CD4-positive, alpha-beta T cell treated with Interleukin-2 at 100 ng/mL for 4 hours (primary cell): ENCODE measurements at places on chromosomes 2 and 18.

- DNase-seq = no peak
These were observed 647.9 kb downstream of the PLCL1 start for GRCh38 chr2:198452327-198452726.

DNA sequence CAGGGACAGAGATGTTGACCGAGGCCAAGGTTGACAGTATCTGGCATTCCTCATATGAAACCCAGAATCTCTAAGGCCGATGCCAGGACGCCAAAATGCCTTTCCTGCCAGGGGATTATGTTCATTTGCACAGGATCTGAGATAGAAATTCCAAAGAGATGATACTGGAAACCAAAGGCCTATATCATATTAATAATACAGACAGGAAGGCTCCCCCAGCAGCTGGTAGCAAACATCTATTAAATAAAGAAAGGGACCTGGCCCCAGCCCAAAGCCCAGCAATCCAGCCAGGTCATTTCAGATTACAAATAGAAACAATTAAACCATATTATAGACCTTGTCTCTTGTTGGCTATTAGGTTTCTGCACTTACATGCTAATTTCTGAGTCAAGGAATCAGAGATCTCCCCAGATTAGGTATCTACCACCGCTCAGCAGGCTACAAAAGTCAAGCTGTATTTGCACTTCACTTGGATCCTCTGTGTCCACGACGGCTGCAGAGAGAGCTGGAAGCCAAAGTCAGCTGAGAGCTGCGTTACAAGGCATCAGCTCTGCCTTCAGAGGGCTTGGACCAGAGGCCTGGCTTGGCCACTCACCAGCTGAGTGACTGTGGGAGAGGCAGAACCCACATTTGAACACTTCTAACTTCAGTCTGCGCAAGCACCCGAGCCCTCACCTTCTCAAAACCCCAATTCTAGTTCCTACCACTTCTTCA is 269.3 kb upstream of the SIX2 start:
- no peak for DNase-seq

- DNase-seq = no peak
These were observed 77.1 kb upstream of the RBM44 start for GRCh38 chr2:237721458-237721857.

DNA sequence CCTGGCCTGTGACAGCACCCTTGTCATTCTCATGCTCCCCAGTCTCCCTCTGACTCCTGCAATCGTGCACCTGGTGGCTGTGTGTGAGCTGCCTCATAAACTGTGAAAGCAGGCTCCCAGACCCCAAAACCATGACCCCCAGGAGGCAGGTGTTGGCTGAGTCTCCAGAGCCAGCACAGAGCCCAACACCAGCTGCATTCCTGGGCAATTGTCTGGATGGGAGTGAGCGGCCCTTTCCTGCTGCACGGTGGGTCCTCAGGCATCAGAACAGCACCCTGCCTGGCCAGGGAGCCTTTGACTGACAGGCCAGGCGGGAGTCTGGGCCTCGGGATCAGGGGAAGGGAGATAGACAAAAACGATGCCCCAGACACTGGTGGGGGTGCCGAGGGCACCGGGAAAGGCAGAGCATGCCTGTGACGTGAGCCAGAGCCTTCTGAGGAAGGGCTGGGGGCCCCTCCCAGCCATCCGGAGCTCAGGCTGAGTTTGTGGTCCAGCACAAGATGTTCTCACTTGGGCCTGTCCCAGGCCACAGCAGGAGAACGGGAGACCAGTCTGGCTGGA is 135.1 kb upstream of the GPC1 start:
- no peak for DNase-seq

DNA sequence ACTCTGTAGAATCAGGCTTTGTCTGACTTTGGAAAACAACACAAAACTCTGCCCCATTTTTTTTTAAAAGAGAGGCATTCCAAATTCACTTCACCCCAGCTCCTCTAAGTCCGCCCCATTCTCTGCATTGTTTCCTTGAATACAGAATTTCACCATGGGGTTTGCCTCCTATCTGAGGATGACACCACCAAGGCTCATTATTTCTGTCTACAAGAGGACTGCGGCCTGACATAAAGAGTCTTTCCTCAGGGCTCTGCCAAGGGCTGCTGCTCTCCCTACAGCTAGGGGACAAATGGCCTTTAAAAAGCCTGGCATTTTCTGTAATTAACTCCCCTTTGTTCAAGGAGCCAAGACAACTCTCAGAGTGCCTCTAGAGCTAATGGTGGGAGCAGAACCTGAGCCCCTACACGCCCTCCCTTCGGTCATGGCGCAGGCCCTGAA is 4.6 kb downstream of the CHST10 start:
- no peak for DNase-seq

DNA sequence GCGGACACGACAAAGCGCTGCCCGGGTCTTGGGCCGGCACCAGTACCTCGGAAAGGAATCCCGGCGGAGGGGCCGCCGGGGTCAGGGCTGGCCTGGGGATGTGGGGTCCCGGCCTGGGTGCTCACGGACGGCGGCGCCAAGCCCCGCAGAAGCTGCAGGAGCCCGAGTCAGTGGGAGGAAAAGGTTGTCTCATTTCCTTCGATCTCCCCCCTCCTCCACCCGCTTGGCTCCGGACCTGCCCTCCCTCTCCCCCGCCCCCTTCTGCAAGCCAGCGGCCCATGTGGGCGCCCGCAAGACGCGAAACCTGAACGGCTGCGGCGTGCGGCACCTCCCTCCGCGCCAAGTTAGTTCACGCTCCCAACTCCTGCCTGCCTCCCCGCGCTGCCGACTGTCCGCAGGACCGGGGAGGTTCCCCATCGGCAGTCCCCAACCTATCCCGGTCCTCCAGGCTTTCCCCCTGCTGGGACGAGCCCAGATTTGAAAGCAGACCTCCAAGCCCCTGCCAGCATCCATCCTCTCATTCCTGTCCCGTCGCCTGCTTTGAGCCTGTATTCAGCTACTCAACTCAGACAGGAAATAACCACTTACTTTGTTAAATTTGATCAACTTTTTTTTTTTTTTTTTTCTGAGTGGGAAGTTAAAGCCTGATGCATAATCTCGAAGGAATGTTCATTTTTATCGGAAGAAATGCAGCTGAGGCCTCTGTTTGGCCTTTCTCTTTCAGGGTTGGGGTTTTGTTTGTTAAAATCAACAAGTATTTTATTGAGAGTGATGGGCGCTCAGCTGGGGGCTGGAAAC is at the start of gene EVA1A:
TSS of gene EVA1A (minus strand) at position 172 of the 798 bp plus-strand sequence. CDS start 42,799 bp downstream, outside the sequence.
- DNase-seq = no peak

GRCh38 chr2:230721712-230722111 is 9.1 kb downstream of the CAB39 start:
- peak; percentile 35 for DNase-seq

- DNase-seq = peak; percentile 6
These were observed 14.3 kb upstream of the TANC1 start for GRCh38 chr2:158953926-158954763.

DNA sequence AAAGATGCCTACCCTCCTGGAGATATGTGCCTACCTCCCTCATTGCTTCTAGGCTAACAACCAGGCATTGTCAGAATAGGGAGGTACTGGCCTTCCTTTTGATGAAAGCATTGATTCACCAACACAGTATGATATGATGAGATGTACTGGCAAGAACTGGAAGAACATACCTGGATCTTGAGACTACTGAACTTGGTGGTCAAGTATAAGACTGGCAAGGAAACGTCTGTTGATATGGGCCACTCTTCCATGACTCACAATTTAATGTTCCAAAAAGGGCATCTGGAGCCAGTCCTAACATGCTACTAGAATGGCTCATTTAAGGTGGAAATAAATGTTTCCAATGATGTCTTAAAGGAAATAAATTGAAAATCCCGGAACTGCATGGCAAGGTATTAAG is 18.1 kb downstream of the DTNB start:
- no peak for DNase-seq

GRCh38 chr2:61096438-61096837 is 30.8 kb downstream of the SANBR start:
- DNase-seq = no peak

DNA sequence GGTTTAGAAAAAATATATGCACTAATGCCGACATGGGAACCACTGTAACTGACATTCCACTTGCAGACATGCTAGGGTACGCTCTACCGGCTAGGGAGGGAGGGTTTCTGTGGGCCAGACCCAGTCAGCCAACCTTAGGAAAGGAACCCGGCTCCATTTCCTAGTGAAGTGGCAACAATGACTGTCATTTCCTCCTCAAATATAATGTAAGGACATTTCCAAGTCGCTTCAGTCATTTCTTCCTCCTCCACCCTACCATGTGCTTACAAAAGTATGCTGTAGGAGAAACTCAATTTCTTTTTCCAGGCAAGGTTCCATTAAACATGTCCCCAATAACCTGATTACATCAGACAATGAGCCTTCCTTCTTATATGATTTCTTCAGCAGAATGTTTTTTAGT is 64.3 kb upstream of the PSMD14 start:
- no peak for DNase-seq
